ENCODE measurements at places on chromosomes 6 and 20. TPM values are rescaled to one million over a fixed set of nuclear protein-coding genes. Genes with fewer than 3 reads are reported as not detected.
A peak's percentile ranks its signal among the peaks of the same experiment; 100 is the strongest.

DNA sequence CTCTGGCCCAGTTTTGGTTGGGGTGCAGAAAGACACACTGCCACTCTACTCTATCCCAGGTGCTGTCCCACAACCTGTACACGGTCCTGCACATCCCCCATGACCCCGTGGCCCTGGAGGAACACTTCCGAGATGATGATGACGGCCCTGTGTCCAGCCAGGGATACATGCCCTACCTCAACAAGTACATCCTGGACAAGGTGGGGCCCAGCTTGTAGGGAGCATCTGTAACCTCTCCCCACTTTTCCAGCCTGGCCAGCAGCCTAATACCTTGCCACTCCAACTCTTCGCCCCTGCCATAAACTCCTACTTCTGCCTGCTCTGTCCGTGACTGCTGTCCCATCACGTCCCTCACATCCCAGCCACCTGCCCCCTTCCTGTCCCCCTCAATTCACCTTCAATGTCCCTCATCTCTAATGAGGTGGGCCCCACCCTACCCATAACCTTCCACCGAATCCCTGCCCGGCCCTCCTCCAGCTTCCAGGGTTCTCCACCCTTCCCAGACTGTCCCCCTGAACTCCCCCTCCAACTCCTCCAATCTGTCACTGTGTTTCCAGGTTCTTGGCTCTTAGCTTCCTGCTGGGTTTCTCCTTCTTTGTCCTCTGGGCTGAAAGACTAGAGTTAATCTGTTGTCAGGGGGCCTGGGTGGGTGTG is 12.1 kb downstream of the DEF6 start:
- no peak for DNase-seq

Gene EPPIN
- total RNA-seq: not detected

GRCh38 chr6:3252861-3253596 is 5.7 kb upstream of the PSMG4 start:
- no peak for DNase-seq

GRCh38 chr6:116969211-116969863 is 92.3 kb downstream of the RFX6 start:
- DNase-seq: no peak

DNA sequence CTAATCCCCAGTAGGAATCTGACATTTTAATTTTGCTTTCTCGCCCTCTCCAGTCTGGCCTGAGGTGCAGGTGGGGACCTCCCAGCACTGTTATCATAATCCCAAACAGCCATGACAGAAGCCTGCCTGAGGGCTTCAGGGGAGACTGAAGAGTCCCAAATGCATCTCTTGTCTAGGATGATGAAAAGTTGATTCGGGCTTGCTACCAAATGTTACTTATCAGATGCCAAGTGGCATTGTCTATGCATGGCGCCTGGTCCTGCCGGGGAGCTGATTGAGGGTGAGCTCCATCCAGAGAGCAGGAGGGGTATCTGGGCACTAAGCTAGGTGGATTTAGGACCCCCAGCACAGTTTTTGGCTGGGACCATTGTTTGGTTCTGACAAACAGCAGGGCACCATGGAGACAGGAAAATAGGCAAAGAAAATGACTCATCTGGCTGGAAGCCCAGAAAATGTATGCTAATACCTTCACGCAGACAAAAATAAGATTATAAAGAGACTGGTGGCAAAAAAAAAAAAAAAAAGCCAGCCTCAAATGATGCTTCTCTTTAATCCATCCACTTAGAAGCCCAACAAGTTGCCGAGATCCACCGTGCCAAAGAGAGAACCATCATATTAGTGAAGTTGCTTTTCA is 513.7 kb upstream of the SULF2 start:
- no peak for DNase-seq

GRCh38 chr6:158782432-158783166 is 36.6 kb downstream of the EZR start:
- no peak for DNase-seq

GRCh38 chr20:63351811-63352591 is 9.1 kb downstream of the CHRNA4 start:
- DNase-seq: no peak

DNA sequence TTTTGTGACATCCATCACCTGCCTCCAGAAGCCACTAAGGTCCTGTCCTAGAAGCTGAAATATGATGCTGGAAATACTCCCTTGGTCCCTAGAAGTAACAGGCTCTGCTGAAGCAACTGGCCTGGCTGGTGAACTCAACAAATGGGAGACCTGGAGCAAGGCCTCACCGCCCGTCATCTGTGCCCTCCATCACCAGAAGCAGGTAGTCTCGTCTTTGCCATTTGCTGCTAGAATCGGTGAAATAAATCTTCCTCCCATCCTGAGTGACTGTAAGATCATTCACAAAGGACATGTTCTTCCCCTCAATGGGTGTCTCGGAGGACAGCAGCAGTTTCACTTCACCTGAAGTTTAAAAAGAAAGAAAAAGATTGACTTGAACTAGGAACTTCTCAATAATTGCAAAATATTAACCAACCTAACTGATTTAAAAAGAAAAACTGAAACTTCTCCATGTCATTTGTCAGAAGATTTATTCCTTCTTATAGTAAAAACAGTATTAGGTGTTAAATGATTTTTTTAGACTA is 21.0 kb downstream of the CST7 start:
- no peak for DNase-seq

GRCh38 chr6:142857796-142858555 is 87.0 kb downstream of the HIVEP2 start:
- DNase-seq: no peak

DNA sequence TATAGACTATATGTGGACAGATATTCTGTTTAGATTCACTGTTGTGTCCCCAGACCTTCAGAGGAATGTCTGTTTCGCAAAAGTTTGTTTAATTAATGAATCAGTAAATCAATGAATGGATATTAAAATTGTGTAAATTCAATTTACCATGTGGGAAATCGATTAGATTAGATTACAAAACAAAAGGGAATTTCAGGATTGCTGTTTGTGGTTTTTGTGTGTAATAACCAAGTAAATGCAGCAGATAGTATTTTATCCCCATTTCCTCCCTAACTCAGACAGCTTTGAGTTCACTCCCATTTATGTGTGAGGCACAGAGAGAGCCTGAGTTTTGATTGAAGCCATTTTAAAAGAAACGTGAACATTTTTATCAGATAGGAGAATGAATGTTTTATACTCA is 214.8 kb downstream of the ADGB start:
- DNase-seq: no peak

Gene PRL
- total RNA-seq: not detected

Gene DLL1
- total RNA-seq: 1.7 TPM

Gene SLC22A2
- total RNA-seq: not detected

Gene SLC22A7
- total RNA-seq: not detected

DNA sequence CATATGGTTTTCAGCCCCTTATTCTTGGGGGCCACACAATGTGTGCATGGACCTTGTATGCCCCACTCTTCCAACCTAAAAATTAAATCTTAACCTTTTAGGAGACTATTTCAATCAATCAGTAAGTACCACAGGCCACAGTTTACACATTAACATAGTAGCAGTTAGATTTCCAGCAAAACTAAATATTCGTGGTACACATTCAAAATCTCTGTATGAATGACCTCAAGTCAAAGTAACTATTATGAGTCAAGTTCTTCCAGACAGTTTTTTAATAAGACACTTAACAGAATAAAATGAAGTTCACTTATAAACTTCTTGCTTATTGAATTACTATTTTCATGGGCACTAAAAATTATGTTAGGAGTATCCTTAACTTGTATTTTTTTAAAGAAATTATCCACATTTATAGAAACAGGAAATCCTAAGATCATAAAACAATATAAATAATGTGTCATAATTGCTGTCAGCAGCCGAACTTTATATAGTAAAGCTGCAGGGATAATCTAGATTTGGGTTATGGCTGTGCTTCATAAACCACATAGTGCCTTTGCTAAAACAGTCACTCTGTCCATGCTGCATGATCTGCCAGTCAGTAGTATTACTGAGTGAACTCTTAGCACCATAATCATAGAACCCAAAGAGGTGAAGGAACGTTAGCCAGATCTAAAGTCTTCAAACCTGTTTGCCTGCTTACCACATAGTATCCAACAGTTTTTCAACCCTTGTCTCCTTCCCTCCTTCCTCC is 21.7 kb downstream of the SEC63 start:
- DNase-seq: no peak

DNA sequence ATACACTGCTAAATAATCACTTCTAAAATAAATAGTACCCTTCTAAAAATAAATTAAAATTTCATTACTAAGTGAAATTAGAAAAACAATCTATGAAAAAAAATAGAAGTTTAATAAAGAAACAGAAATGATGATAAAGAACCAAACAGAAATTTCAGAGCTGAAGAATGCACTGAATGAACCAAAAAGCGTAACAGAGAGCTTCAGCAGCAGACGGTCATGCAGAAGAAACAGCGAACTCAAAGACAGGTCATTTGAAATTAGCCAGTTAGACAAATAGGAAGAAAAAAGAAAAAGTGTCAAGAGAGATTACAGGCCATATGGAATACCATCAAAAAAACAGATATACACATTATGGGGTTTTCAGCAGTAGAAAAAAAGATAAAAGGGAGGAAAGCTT is 706.7 kb downstream of the TBC1D32 start:
- DNase-seq: no peak

- DNase-seq: no peak
Measured at GRCh38 chr20:32329817-32330554, 28.1 kb upstream of the ASXL1 start.

DNA sequence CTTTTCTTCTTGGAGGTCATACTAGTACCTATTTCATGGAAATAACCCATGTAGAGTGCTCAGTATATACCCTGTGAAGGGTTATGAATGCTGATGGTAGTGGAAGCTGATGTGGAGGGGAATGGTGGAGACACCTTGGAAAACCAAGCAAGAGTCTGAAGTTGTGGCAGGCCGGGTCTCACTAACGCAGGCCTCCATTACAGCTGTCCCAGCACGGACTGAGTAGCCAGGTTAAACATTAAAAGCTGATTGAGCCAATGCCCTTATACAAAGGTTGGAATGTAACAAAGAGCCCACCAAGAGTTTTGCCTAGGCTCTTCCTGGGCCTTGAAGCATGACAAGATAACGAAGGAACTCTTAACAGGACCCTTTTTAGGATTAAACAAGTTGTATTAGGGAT is 2.1 kb upstream of the PCMTD2 start:
- no peak for DNase-seq

Gene FGD2
- total RNA-seq: not detected

GRCh38 chr20:57456116-57456515 is 64.9 kb downstream of the RBM38 start:
- DNase-seq: no peak

DNA sequence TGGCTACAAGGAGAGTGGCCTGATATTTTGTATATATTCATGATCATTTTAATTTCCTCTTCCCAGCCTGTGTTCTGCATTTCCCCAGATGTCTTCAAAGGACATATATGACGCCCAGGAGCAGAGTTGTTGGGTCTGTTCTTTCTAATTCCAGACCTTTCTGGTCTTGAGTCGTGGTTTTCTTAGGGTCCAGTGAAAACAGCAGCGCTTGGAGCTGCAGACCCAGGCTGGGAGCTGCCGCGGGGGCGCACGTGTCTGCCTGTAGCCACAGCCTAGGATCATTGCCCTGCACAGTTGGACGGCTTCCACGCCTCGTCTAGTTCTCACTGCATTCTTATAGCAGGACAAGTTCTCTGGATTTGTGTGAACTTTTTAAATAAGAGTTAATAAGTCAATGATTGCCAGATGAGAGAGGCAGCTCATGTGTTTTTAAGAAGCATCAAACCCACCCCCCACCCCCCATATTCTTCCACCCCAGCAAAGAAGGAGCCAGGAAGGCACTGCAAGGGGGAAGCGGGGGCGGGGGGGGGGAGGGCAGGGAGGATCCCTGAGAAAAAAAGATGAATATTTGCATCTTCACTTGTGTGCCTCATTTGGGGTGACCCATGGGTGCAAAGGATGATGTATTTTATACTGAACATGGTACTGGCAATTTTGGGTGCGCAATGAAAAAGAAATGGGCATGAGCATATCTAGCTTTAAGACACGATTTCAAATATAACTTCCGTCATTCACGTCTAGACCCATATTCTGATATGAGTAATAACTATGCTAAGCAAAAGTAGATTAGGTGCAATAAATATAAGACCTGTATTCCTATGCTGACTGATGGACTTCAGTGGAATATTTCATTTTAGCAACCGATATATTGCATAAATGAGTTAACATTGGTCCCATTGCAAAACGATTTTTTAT is 160.0 kb downstream of the TBXT start:
- peak; percentile 47 for DNase-seq

- no peak for DNase-seq
Measured at GRCh38 chr6:137862419-137863090, 4.5 kb upstream of the TNFAIP3 start.

GRCh38 chr6:112786801-112787200 is 439.7 kb downstream of the RFPL4B start:
- no peak for DNase-seq

GRCh38 chr6:85751374-85752055 is 108.8 kb upstream of the SYNCRIP start:
- DNase-seq: no peak

Gene SLC16A10
- 0.63 TPM for total RNA-seq

Gene TBXT
- total RNA-seq: not detected

Gene SIGLEC1
- total RNA-seq: not detected

GRCh38 chr6:118559659-118560058 is 11.6 kb downstream of the PLN start:
- no peak for DNase-seq

Gene CPXM1
- total RNA-seq: 39.6 TPM

DNA sequence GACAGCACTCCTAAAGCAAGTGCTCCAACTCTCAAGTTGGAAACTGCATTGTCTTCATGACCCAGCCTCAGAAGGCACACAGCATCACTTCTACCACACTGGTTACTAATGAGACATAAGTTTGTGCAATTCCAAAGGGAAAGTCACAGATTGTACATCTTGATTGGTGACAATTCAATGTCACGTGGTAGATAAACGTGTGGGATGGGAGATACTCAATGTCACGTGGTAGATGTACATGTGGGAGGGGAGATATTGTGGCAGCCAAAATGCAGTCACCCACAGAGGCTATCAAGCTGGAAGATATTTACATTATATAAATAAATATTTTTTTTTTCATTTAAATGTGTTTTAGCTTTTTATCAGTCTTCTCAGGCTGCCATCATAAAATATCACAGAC is 393.3 kb downstream of the KIF16B start:
- DNase-seq: no peak

DNA sequence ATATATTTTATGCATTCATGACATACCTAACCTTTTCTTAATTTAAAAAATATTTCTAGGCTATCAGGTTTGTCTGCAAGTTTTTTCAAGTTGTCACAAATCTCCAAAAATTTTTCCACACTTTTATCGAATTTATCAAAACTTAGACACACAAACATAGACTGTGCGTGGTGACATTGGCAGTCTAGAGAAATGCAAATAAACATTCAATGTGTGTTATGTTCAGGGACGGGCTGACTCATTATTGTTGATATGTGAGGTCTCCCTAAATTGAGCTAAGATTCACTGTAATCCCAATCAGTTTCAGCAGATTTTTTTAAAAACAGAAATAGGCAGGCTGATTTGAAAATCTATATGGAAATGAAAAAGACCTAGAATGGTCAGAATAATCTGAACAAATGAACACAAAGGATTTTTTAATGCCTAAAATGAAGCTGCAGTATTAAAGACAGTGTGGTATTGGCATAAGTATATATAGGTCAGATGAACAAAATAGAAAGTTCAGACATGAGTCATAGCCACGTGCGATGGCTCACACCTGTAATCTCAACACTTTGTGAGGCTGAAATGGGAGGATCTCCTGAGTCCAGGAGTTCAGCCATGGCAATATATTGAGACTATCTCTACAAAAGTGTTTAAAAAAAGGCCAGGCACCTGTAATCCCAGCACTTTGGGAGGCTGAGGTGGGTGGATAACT is 19.2 kb downstream of the BLTP3A start:
- no peak for DNase-seq
